ENCODE measurements at places on chromosomes 16 and 17.

DNA sequence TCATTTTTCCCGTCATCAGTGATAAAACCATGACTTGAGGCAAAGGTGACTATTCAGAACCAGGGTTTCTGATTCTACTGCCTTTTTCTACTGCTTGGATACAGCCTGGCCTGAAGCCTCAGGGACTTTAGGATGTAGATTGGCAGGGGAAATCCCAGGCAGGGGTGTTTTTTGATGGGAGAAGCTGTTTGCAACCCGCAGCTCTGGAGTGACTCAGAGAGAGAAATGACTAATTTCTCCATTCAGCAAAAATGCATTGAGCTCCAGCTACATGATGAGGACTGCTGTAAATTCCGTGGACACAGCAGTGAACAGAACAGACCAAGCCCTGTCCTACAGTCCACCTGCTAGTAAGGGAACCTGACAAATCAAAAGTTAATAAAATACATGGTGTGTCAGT lies 560.6 kb downstream of the CDH13 start:
- DNase-seq = no peak

DNA sequence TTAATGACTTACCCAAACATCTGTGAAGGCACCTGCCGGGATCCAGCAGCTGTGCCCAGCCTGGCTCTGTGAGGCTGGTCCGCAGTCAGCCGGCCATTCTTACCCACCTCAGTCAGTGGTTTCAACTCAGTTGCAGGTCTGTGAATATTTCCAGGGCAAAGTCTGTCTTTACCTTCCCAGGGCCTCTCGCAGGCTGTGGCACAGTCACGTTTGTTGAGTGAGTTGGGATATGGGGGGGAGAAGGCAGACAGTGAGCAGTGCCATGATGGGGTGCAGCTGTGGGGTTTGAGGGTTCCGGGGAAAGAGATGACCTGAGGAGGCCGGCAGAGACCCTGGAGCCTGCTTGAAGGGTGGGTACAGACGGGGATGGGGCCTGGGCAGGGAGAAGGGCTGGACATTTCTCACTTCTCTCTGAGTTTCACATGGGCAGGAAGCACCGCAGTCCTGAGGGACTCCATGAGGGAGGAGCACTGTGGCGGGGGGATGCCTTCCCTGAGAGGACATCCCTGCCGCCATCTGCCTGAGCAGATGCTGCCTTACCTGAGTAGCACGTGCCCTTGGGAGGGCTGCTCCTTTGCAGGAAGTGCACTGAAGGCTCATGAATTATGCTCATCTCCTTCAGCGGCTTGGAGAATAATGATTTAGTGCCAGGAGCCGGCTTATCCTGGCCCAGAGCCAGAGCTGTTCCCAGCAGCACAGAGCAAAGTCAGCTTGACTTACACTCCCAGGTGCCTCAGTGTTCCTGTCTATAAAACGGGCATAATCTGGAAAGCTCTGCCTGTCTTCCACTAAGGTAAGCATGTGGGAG lies 48.1 kb downstream of the KSR1 start:
- DNase-seq = no peak

GRCh38 chr17:28282596-28282995 lies 36.4 kb upstream of the TMEM97 start:
- no peak for DNase-seq

- DNase-seq = no peak
These were observed 38.5 kb downstream of the TMEM235 start for GRCh38 chr17:78269955-78270381.

- DNase-seq = no peak
These were observed 228.7 kb upstream of the ASIC2 start for GRCh38 chr17:33521784-33522183.

GRCh38 chr17:9330141-9330540 lies 245.5 kb downstream of the STX8 start:
- DNase-seq = no peak

- DNase-seq = no peak
These were observed 4.2 kb upstream of the KRTAP4-5 start for GRCh38 chr17:41153856-41154255.

- DNase-seq = no peak
These were observed 3.5 kb downstream of the PABPN1L start for GRCh38 chr16:88862968-88863367.

- DNase-seq = peak; percentile 17
These were observed 296.8 kb downstream of the GRIN2A start for GRCh38 chr16:9885467-9885866.

DNA sequence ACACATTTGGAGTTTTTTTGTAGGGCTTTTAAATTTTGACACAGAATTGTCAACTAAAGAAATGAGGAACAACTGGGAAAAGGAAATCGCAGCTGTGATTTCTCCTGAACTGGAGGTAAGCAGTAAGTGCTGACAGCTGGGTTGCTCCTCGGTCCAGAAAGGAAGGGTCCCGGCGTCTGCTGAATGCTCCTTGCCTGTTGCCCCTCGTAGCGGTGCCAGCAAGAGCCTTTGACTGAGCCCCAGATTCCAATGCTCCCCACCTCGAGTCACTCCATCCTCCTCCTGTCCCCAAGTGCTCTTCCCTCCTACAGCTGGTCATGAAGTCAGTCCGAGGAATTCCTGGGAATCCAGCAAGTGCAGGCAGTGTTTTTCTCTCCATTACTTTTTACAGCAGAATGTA lies 32.0 kb upstream of the ENDOV start:
- DNase-seq = no peak

DNA sequence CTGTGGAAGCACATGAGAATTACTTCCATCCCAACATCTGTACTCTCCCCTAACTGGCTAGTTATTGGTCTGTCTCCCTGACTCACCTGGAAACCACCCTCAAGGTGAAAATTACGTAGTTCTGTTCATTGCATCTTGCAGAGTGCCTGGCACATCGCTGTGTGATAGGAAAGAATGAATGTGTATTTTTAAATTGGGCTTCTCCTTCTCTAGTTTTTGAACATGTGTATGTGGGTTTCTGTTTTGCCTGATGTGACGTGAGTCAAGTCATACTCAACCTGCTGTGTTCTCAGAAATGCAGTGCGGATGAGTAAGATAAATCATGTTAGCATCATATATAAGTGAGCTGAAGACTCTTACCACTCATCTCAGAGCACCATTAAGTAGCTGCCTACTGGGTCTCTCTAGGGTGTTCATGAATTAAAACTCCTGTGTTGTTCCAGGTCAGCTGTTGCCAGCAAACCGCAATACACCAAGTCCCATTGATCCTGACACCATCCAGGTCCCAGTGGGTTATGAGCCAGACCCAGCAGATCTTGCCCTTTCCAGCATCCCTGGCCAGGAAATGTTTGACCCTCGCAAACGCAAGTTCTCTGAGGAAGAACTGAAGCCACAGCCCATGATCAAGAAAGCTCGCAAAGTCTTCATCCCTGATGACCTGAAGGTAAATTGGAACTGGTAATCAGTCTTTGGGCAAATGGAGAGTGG lies 50.2 kb downstream of the HLF start:
- DNase-seq = no peak

- DNase-seq = no peak
These were observed 10.9 kb upstream of the UBALD2 start for GRCh38 chr17:76254275-76254674.

DNA sequence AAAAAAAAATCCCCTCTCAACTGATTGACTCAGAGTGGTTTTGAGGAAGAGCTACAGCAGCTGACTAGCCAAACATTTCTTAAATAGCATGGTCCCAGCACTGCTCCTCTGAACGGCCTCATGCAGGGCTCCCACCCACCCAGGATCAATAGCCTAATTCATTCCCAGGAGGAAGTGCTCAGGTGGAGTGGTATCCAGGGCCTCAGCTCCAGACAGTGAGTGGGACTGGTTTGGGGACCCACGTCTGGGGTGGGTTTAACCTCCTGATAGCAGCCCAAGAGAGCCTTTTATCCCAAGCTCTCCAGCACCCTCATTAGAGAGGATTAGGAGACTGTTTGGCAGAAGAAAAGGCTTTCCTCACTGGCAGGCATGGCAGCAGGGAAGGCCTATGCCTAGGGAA lies 68.5 kb upstream of the CDH5 start:
- DNase-seq = no peak

- peak; percentile 31 for DNase-seq
These were observed 163.4 kb downstream of the LAT start for GRCh38 chr16:29148131-29148691.

DNA sequence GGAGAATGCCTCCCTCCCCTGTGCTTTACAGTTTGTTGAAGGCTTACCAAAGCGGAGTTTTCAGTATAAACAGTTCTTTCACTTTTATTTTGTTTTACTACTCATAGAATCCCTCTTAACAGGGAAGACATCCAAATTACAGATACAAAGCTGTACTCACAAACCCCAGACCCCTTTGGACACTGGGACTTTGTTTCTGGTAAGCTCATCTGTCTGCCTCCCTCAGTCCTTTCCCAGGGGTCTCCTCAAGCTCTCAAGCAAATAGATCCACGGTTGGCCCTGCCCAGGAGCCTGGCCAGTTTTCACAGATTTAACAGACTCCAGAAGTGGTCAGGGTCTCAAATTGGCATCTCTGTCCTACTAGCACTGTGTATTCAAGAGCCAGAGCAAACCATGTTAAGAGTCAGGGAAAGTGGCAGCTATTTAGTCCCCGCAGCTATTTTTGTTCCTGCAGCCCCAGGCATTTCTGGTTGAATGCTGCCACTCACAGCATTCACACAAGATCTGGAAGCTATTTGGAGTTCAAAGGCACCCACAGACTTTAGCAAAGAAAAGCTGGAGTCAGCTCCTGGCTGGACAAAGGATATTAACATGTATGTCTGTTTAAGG lies 54.2 kb downstream of the TMEM100 start:
- DNase-seq = no peak

DNA sequence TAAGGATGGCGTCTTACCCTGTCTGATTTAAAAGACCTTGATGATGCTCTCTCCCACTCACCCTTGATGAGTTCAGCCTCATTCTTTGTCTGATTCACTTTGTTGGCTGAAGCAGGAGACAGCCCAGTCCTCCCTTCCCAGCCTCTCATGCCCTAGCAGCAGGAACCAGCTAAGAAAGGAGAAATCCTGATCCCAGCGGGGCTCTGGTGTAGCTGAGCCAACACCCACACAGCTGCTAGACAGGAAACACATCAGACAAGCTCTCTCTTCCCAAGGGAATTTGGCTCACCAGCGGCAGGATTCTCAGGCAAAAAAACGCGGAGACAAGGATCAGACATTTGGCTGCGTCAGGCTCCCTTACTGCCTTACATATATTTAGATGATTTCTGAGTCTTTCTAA lies 211.5 kb downstream of the CDH11 start:
- DNase-seq = peak; percentile 52

GRCh38 chr16:4922721-4923342 lies 14.1 kb downstream of the PPL start:
- no peak for DNase-seq

- DNase-seq = no peak
These were observed 78.8 kb upstream of the CRHR1 start for GRCh38 chr17:45705123-45706009.

DNA sequence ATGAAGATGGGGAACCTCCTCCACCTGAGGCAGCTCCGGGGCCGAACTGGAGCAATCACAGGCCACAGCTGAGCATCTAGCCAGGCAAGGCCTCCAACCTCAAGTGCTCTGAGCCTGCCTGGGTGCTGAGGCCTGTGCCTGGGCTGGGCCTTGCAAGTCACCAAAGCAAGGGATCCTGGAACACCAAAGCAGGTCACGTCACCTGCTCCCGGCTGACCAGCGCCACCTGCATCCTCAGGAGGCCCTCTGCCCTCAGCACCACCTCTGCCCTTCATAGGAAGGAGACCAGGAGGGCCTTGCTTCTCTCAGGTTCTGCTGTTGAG lies 68.0 kb downstream of the SMPD3 start:
- no peak for DNase-seq

GRCh38 chr16:1908184-1908583 lies 10.0 kb downstream of the HS3ST6 start:
- DNase-seq = no peak

GRCh38 chr16:53948734-53949430 lies 244.9 kb downstream of the FTO start:
- DNase-seq = no peak

- peak; percentile 54 for DNase-seq
These were observed 27.8 kb upstream of the MEIOC start for GRCh38 chr17:44628243-44629188.

DNA sequence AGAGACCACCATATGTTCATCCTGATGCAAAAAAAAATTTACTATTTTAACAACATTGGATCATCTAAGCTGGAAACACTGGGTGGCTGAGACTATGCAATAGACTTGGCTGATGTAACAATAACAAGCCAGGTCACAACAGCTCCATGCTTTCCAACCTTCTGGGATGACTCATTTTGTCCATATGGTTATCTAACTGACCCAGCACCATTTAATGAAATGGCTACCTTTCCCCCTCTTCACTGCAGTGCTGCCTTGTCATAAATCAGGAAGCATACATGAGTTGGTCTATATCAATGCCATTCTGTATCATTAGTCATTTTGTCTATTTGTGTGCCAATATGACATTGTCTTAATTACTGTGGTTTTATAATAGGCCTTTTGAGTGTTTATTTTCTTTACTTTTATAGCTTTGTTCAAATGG lies 217.6 kb upstream of the KCNJ16 start:
- no peak for DNase-seq

GRCh38 chr17:73746314-73747073 lies 102.2 kb upstream of the SDK2 start:
- DNase-seq = no peak

- DNase-seq = no peak
These were observed 11.6 kb downstream of the WNT9B start for GRCh38 chr17:46862949-46863348.

GRCh38 chr16:57273359-57273758 lies 11.1 kb downstream of the PLLP start:
- DNase-seq = no peak

GRCh38 chr16:23269248-23269953 lies 32.7 kb upstream of the SCNN1B start:
- no peak for DNase-seq

DNA sequence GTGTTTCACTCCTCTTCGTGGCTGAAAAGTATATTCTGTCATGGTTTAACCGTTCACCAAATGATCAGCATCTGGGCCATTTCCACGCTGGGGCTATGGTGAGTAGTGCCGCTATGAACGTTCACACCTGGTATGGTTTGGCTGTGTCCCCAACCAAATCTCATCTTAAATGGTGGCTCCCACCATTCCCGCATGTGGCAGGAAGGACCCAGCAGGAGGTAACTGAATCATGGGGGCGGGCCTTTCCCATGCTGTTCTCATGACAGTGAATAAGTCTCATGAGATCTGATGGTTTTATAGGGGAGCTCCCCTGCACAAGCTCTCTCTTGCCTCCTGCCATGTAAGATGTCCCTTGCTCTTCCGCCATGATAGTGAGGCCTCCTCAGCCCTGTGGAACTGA lies 45.7 kb upstream of the ZNF469 start:
- no peak for DNase-seq

Measured in ovary (tissue), 10 donors.